ENCODE measurements at places on chromosomes 5 and 9.

GRCh38 chr9:37801959-37802711 is 1.5 kb downstream of the DCAF10 start:
- DNase-seq, result no peak

DNA sequence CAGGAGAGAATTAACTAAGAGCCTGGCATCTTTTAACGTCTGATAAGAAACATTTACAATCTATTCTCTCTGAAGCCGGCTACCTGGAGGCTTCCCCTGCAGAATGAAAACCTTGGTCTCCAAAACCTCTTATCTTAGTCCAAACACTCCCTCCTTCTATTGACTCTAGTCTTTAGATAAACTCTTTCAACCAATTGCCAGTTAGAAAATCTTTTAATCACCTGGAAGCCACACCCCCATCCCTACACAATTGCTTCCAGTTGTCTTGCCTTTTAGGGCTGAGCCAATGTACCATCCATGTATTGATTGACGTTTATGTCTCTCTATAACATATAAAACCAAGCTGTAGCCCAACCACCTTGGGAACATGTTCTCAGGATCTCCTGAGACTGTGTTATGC is 1343.1 kb upstream of the C9orf72 start:
- DNase-seq, result no peak

DNA sequence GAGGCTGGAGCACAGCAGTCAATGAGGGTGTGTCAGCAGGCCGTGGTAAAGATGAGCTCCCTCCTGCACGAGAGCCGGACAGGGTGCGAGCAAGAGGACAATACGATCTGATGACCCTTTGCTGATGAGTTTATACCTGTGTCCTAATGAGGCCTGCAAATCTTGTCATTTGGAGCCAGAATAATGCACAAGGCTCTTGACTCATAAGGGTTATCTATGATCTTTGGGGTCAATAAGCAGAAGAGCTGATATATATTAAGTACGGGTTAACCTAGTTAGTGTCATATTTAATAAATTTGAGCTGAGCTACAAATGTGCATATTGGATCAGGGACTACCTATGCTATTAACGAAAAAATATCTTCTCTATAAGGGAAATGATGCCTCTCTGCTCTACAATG is 46.9 kb downstream of the CTNND2 start:
- peak; percentile 94 for DNase-seq

DNA sequence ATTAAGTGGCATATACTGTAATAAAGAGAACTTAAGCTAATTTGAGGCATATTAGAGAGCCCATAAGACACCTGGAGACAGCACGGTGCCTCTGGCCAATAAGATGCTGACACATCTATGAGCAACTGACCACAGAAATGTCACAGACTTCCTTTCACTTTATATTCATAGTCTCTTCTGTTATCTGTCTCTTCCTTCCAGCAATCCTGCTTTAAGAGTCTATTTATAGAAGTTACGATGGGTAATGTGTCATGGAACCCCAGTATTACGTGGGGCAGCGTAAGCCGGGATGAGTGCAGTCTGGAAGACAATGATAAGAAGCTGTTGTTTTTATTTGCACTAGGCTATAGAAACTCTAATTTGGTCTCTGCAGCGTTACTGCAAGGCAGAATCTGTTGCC is 136.8 kb downstream of the CFAP90 start:
- no peak for DNase-seq

DNA sequence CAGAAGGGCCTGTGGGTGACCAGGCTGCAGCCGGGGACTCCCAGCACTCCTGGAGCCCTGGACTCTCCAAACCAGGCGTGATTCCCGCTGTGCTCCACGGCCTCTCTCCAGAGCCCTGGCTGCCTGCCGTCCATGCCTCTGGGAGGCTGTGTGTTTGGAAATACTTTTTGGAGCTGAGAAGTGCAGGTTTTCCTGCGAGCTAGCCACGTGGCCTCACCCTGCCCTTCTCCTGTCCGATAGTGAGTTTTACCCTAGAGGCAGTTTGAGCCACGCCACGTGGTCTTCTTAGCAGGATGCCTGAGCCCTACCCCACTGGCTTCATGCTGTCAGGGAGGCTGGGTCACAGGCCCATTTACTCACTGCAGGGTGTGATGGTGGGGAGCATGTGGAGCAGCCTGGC is 71.3 kb downstream of the COL5A1 start:
- no peak for DNase-seq

- DNase-seq, result no peak
Observed at GRCh38 chr5:132383261-132383660, 13.8 kb downstream of the SLC22A5 start.

DNA sequence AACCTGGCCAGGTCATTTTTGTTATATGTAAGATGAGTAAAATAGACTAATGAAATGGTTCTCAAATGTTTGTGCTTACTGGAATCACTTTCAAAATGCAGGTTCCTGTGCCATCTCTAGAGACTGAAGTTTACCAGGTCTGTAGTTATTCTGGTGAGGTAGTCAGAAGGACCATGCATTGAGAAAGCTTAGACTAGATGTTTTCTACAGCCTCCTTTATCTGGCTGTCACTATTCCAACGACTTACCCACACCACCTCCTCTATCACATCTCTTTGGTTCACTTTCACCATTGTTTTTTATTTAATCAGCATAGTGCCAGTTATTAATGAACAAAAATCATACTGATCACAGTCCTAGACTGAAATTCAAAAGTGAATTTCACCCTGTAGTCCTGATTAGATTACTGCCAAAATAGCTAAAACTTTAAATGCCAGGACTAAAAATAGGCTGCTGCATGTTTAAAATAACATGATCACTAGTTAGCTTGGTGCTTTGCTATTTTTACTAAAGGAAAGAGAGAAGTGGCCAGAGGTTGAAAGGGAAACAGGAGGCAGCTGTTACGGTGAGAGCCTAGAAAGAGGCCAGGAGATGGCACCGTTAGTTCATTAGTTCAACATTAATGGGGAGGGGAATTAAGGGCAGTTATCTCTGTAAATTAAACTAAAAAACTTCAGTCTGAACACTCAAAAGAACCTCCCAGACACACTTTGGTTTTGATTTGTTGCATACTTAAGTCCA is 13.9 kb upstream of the FNIP1 start:
- no peak for DNase-seq

GRCh38 chr9:80883826-80884579 is 805.3 kb downstream of the TLE1 start:
- DNase-seq, result no peak

DNA sequence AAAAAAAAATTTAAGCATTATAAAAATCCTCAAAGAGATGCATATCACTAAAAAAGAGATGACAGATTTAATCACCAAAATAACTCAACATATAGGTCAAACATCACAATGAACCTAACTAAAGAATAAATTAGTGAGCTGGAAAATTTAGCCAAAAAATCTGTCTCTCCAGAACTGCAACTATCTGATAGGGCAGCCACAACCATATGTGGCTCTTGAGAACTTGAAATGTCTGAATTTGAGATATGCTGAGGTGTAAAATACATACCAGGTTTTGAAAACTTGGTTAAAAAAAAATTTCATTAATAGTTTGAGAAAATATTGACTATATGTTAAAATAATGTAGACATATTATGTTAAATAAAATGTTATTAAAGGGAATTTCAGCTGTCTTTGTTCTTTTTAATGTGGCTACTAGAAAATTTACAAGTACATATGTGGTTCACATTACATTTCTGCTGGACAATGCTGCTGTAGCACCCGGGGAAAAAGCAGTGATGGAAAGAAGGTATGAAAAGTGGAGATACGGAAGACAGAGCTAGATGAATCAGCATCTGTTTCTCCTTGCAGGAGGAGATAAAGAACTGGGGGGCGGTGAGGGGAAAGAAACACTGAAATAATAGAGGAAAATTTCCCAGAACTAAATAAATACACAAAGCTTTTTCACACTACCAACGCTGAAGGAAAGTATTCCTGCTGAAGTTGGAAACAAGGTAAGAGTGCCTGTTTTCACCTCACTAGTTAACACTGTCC is 66.1 kb downstream of the DCP2 start:
- no peak for DNase-seq

DNA sequence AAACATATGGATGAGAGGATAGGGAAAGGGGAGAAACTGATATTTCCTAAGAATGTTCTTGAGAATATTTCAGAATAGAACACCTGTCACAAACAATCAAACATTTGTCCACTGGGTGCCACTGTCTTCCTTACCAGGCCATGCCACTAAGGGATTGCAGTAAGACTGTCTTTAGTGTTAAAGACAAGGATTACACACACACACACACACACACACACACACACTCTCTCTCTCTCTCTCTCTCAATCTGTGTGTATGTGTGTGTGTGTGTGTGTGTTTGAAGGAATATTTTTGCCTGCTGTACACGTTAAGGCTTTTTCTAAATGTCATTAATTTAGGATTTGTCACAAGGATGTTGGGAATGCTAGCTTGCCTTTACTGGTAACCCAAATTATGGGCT is 54.4 kb downstream of the CCDC192 start:
- DNase-seq, result peak; percentile 14

- DNase-seq, result no peak
Observed at GRCh38 chr9:78918976-78919375, 622.1 kb downstream of the PSAT1 start.

- DNase-seq, result no peak
Observed at GRCh38 chr5:85109616-85110015, 724.9 kb upstream of the EDIL3 start.

GRCh38 chr9:93591301-93592007 is 15.1 kb downstream of the PHF2 start:
- no peak for DNase-seq

DNA sequence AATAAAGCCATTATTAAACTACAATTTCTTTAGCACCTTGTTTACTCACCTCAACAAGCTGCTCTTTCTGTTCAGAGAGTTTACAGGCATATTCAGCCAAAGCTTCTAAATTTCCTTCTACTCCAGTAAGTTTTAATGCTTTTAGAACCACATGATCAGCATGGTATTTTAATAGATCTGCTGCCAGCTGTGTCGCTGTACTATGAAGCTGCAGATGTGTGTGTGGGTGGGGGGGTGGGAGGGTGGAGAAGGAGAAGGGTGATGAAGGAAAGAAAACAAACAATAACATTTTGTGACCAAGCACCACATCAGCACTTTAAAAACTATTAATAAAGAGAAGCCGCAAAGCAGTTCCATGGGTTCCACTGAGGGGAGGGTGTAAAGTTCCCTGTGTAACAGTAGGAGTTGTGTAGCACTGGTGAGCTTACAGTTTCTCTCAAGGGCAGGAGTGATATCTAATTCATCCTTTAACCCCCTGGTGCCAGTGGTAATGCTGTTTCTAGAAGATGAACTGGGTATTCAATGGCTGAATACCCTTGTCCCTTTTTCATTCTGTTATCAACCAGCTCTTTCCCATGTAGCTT is 38.5 kb downstream of the ABITRAM start:
- DNase-seq, result no peak

GRCh38 chr5:8033261-8033660 is 164.3 kb downstream of the MTRR start:
- DNase-seq, result no peak

GRCh38 chr9:136940526-136941230 is 3.9 kb downstream of the FBXW5 start:
- DNase-seq, result no peak

GRCh38 chr9:21933865-21934264 is 60.3 kb downstream of the CDKN2A start:
- no peak for DNase-seq

DNA sequence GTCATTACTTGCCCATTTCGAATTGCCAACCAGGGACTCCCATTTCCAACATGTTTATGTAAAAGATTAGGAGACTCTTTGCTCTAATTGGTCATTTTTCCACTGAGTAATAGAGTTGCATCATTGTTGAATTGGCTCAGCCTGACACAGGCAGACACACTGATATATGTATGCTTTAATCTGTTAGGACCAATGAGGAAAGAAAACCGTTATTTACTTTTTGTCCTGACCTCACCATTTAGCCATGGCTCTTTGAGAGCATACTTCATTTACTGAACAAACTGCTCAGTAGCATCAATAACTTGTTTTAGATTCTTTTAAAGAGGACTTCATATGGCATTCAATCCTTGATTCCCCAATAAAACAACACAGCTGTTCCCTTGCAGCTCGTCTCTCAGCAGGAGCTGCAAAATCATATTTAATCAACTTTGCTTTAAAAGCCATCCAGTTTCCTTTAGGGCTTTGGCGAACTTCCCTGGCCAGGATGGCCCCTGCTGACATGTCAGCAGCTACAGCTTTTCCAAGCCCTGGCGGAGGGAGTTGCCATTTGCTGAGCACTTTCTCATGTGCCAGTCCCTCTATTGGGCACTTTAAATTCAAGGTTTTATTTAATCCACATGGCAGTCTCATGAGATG is 251.5 kb upstream of the TNC start:
- no peak for DNase-seq

GRCh38 chr9:102845827-102846371 is 149.2 kb upstream of the CYLC2 start:
- DNase-seq, result no peak
